ENCODE measurements at places on chromosomes 2 and 18.
A peak's percentile ranks its signal among the peaks of the same experiment; 100 is the strongest.

GRCh38 chr2:9889812-9890261 is 46.6 kb downstream of the TAF1B start:
- no peak for DNase-seq

DNA sequence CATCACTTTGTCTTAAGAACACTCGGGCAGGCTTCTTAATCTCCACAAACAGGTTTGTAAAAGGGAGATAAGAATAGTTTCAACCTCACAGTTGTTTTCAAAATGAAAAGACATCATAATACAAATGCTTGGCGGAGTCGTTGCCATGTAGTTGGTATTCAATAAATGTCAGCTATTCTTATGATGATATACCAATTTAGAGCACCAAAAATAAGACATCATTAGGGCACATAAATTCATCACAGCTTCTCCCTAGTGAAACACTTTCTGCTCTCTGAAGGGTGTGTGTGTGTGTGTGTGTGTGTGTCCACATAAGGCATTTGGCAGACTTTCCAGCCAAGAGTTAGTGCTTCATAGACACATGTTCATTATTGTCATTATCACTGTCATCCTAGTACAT is 10.8 kb downstream of the TMEM182 start:
- no peak for DNase-seq

- DNase-seq, result no peak
Observed at GRCh38 chr2:169663247-169663646, 31.0 kb downstream of the CFAP210 start.

DNA sequence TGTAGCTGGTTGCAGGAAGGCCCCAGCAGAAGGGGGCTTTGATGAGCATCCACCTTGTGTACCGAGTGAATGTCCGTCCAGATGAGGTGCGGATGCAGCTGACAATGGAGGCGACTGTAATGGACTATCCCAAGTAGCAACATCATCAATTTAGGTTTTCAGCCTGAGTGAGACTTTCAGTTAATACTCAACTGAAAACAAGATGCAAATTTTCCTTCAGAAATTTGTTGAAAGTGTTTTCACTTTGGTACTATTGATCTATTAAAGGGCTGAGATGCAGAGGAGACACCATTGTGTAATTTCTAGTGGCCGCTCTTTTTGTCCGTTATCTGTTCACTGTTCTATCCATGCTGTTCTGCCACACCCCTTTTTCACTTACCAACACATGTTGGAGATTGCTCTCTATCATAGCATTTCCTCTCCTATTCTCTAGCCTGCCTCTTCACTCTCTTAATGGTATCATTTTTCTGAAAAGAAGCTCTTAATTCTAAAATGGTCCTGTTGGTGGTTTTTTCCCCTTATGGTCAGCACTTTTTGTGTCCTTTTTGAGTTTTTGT is 12.0 kb upstream of the CASP8 start:
- no peak for DNase-seq

DNA sequence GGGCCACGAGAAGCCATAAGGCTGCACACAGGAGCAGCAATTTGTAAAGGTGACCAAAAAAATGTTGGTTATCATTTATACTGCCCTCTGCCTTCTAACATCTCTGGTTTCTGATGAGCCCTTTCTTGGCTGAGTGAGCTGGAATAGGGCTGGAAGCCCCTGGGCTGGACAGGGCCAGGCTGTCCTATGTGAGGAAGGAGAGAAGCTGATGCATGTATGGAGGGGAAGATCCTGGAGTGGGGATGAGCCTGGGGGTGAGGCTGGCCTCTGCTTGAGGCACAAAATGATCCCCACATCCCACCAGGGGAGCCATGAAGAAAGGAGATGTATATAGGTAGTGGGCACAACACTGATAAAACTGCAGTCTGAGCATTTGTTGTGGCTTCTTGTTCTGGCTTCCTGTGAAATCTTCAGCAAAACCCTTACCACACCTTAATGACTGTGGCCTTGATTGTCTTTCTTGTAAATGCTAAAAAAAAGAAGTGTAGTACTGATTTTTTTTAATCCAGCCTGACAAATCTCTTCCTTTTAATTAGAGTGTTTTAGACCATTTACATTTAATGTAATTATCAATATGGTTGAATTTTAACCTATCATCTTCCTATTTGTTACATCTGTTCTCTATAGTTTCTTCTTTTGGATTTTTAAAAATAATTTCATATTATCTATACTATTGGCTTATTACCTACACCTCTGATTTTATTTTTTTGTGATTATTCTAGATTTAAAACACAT is 5.6 kb downstream of the SNED1 start:
- no peak for DNase-seq

- DNase-seq, result no peak
Observed at GRCh38 chr2:223746611-223747010, 90.8 kb downstream of the AP1S3 start.

DNA sequence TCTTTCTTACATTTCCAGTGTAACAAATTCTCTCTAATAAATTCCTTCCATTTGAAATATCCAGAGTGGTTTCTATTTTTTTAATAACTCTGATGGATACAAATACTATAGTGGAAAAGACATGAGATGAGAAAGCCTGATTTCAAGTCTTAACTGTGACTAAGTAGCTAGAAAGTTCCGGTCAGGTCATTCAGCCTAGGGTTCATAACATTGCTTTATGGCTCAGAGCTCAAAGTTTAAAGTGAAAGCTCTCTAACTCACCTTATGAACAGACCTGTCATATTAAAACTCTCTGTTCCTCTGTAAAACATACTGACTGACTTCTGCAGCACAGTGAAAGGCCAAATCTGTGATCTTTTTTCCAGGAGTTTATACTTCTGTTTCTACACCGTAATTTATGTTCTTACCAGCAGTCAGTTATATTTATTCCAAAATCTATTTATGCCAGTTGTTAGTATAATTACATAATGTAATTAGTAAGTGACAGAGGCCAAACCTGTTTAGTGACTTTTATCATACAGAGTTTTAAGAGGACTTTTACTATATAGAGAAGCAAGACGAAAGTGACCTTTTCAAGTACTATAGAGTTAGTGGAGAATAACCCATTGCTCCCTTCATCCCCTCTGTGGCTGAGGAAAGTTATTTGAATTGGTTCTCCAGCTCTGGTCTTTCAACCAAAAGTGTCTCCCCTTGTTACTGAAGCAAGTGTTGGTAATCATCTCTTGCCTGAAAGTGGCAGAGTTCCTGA is 118.8 kb upstream of the PDE1A start:
- no peak for DNase-seq

- DNase-seq, result no peak
Observed at GRCh38 chr18:46452820-46453219, 204.2 kb downstream of the LOXHD1 start.

- no peak for DNase-seq
Observed at GRCh38 chr2:38125842-38126241, 49.9 kb upstream of the CYP1B1 start.

GRCh38 chr18:37538526-37539205 is 26.9 kb downstream of the CELF4 start:
- DNase-seq, result no peak

DNA sequence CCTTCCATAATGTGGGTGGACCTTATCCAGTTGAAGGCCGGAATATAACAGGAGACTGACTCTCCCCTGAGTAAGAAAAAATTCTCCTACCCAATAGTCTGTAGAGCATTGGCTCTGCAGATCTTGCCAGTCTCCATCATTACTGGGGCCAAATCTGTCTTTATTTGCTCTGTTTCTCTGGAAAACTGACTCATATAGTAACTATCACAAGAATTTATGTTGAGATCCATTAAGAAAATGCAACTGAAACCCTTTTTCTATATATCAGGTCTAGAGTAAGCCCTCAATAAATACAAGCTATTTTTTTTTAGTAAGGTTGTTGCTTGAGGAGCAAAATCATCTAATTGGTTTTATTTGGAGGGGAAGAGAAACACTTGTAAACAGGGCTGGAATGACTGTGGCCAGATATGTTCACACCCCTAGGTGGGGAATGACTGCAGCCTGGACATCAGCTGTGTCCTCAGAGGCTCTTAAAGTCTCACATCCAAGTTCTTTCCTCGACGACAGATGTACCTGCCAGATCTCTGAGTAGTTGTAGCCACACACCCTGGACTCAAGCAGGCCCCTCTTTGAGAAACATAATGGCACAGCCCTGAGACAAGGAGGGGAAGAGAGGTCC is 339.7 kb downstream of the TNS1 start:
- DNase-seq, result no peak

DNA sequence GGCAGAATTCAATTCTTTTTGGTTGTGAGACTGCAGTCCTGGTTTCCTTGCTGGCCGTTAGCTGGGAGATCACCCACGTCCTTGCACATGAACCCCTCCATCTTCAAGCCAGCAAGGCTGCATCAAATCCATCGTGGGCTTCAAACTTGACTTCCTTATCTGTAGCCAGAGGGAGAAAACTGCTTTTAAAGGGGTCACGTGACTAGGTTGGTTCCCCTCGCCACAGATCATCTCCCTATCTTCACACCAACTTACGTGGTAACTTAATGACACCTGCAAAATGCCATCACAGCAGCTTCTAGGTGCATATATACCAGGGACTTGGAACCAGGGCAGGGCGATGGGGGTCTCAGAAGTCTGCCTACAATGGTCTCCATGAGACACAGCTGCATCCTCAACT is 169.5 kb downstream of the MTCL1 start:
- no peak for DNase-seq

DNA sequence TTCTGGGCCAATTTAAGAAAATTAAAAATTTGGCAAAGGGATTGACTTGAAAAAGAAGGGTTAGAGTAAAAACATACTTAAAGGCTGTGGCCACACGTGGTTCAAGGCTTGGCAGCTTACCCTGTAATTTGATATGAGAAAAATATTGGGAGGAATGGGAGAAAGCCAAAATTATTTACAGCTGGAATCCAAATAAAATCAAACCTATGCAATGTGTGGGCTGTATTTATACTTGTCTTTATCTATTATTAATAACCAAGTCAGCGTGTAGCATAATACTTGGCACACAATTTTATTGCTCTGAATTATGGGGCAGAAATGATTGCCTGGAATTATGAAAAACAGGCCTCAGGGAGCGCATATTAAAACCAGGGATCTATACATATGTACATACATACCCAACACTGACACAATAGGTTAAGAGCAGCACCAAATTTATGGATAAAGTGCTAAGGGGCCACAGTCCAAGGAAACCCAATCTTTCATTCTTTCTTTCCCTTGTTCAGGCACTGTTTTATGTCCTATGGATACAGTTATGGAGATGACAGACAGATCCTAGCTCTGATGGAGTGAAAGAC is 35.6 kb downstream of the FAM124B start:
- no peak for DNase-seq

DNA sequence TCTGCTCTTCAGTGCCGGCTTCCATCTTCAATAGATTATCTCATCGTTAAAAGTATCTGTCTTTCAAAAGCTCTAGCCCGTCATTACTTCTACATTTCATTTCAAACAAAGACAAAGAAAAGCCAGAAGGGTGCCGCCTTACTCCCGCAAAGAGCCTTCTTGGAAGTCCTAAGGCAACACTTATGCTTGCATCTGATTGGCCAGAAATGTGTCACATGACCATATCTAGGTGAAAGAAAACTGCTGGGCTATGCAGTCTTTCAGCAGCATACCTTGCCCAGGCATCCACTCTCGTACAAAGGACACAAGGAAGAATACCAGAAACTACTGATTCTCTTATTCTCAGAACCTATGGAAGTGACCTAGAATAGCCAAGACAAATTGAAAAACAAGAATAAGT is 217.1 kb upstream of the SLC35G4 start:
- DNase-seq, result no peak

DNA sequence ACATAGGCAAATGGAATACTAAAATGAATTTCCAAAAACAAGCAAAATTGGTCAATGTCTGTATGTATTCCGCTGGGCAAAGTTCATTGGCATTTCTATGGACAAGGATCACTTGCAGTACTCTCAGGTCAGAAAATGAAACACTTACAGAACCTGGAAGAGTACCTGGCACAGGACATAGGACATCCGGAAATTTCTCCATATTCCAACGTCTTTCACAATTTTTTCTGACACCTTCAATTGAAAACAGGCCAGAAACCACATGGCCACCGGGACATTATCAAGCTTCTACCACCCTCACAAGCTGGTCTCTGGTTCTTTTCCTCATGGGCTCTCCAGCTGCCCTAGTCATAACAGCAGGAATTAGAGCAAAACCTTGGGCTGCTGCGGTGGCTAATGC is 96.9 kb upstream of the MSH6 start:
- DNase-seq, result no peak

- peak; percentile 67 for DNase-seq
Observed at GRCh38 chr2:201191132-201191875, 8.4 kb downstream of the CASP10 start.

GRCh38 chr18:22349317-22349898 is 68.3 kb downstream of the CTAGE1 start:
- DNase-seq, result no peak

- no peak for DNase-seq
Observed at GRCh38 chr2:100739735-100740432, 80.1 kb upstream of the NPAS2 start.

- DNase-seq, result no peak
Observed at GRCh38 chr2:9356261-9356660, 67.1 kb downstream of the ITGB1BP1 start.

- DNase-seq, result no peak
Observed at GRCh38 chr2:172101821-172102390, 794 bp downstream of the DLX2 start.

GRCh38 chr2:145558617-145559350 is 1038.9 kb upstream of the ZEB2 start:
- DNase-seq, result no peak

GRCh38 chr18:61876899-61877298 is 15.9 kb downstream of the RNF152 start:
- no peak for DNase-seq

DNA sequence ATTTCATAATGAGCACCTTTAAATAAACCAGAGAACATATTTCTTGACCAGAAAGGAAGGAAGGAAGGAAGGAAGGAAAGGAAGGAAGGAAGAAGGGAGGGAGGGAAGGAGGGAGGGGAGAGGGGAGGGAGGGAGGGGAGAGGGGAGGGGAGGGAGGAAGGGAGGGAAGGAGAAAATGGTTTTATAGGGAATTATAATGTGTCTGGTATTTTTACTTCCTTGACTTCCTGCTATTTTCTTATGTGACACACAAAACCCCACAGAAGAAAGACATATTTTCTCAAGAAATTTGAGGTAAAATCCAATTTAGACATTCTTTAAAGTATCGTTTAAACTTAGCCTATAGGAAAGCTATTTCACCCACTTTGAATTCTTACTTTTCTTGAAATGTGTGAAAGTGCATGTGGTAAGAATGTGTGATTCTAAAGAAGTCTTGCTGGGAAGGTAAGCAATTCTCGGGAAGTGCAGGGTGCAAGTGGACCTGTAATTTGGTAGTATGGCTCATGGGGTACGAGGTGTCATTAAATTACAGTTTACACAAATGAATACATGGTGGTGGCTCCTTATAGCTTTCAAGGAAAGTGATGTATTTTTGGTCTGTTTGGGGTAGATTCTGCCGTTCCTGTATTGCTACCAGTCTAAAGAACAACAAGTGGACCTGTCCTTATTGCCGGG is 18.0 kb downstream of the RNF125 start:
- DNase-seq, result no peak

DNA sequence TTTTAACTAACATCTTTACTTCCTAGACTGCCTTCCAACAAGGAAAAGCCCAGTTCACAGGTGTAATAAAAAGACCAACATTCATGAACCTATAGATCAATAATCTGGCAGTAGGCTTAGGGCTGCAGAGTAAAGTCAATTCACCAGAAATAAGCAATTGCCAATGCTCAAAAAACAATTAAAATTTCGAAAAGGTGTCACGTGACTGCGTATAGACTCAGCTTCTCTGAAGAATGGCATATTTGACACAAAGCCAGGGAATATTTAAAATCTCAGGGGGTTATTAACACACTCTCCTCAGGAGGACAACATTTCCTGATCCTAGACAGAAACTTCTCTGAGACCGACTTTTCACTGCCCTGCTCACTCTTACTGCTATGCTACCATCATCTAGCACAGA is 245.2 kb upstream of the LRATD1 start:
- no peak for DNase-seq

Data from AML-193 (cell line).